Breast epithelium (tissue), 4 donors: ENCODE measurements at places on chromosomes 1 and 21. TPM values are rescaled to one million over a fixed set of nuclear protein-coding genes. Genes with fewer than 3 reads are reported as not detected.

The VHLL gene
- total RNA-seq = 0.98 TPM

The LCE3D gene
- total RNA-seq = not detected

GRCh38 chr1:205355075-205355453, 1.7 kb downstream of the KLHDC8A start:
- no peak for DNase-seq

GRCh38 chr1:51605961-51606723, 10.8 kb upstream of the OSBPL9 start:
- no peak for DNase-seq

DNA sequence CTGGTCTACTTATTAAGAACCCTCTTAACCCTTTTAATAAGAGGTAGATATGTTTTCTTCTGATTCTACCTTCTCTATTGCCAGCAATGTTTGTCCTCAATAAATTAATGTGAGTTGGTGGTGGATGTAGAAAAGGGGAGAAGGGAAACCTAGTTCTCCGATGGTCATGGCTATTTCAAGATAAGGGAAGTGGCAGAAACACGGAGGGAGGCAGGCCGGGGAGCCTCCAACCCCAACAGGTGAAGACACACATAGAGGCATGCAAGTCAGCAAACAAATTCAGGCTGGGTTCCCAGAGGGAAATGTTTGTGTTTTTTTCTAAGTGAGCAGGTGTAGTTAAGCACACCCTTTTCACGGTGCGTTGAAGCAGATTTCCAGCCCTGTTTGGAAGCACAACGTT, 31.0 kb upstream of the CLDN14 start:
- no peak for DNase-seq

DNA sequence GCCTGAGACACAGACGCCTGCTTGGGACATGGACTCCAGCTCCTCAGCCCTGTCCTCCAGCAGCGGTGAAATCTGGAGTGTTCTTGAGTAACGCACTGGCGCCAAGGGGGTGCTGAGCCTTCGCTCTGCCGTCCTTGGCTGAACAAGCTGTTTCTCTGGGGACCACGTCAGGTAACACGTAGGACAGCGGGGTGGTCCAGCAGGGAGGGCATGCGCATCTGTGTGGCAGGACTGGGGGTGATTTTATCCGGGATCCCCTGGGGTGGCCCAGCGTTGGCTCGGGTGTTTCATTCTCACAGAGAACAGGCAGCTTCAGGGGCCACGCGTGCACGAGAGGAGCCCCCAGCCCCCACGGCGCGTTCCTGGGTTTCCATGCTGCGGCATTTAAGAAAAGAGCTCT, 61.2 kb downstream of the AGPAT3 start:
- no peak for DNase-seq

DNA sequence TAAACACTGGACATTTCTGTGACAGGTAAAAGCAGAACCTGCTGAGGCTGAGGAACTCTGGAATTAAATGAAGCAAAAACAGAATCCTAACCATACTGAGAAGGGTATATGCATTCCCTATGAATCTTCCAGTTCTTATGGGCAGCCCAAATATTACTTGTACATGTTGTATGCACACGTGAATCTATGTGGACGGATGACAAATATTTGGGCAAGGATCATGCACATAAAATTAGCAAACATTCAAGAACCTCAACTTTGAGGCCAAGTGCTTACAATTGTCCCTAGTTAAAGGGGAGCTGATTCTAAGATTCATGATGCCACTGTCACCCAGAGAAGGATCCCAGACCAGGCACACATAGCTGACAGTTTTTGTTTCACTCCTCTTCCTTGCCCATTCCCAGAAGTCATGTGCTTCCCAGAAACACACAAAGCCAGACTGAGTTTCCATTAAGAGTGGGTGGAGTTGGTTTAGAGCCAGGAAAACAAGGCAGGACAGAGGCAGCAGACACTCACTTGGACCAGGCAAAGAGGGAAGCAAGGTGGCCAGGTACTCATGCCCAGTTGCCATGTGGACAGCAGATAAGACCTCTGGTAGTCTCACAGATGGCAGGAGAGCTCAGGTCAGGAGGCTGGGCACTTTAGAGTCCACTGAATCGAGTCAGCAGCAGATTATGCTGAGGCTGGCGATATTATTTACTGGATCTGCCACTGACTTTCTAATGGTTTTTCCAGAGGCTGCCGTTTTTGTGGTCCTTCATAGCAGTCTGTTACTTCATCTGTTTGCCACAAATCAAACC, 25.6 kb downstream of the AK2 start:
- peak; percentile 70 for DNase-seq

The ZNF648 gene
- total RNA-seq = not detected

The RYR2 gene
- 0.59 TPM for total RNA-seq

The FAM163A gene
- total RNA-seq = not detected

GRCh38 chr1:178898401-178898800, 27.5 kb upstream of the ANGPTL1 start:
- no peak for DNase-seq

- DNase-seq = no peak
Measured at GRCh38 chr1:63935143-63935542, 161.3 kb downstream of the ROR1 start.

The HSF2BP gene
- total RNA-seq = 0.32 TPM

- no peak for DNase-seq
Measured at GRCh38 chr1:45914836-45915235, 111.4 kb downstream of the MAST2 start.

- no peak for DNase-seq
Measured at GRCh38 chr1:161510477-161510876, 5.2 kb downstream of the FCGR2A start.

DNA sequence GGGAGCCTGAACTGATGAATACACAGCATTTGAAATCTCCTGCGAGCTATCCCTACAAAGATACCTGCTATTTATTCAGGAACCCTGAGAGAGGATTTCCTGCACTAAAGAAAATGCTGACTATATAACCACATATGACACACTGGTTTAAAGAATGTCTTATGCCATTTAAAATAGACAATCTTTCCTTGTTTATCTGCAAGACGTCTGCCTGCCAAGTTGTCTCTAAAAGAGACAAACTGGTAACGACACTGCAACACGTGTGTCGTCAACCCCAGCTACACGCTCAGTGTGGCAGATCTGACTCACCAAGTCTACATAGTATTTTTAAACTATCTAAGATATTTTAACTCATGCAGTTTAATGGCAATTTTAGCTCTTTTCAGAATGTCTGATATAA, 42.7 kb downstream of the APP start:
- DNase-seq = no peak

The MYOC gene
- total RNA-seq = 18.7 TPM

DNA sequence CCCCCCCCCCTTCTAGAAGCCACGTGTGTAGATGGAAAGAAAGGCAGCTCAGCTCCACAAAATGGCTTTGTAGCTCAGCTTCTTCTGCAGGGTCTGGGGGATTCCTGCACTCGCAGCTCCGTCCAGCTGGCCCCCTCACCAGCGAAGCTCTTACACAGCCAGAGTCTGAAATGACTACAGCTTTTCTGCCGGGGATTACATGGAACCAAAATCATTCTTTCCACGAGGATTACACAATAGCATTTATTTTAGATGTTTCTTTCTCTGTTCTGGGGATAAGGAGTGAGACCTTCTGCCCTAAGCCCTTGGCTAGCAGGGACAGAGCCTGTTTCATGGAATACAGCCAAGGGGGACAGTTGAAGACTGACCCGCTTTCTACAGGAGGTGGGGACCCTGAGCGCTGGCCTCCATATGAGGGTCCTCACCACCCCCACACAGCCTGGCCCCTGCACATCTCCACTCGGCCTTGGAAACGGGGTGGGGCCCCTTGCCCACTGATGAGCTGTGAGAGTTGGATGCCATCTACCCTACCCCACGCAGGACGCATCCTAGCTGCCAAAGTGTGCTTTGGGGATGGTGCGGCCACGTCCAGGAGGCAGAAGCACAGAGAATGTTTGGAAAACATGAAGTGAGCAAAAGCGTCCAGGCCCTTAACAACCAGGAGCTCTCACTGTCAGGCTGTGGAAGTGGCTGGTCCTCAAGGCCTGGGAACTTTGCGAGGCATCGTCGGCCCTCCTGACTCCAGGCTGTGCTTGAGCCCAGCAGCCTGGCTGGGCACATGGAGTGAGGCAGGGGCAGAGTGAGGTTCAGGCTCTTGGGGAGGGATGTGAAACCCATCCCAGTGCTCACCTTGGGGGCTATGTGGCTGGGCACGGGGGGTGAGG, 14.5 kb downstream of the ACTRT2 start:
- DNase-seq = no peak

DNA sequence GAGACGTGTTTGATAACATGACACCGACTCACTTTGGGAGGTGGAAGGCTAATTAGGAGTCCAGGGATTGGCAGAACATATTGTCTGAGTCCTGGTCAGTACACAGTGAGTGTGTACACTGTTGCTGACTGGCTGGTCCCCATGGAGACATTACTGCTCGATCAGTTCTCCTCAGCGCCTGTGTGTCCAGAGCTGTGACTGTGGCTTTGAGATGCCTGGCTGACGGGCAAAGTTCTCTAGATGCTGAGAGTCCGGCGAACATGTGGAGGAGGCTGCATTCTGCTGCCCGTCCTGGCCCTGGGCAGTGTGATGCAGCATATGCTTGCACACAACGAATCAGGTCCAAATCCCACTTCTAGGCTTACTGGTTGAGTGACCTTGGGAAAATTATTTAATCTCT, 280.1 kb upstream of the ST6GALNAC5 start:
- no peak for DNase-seq

The EXO1 gene
- 0.16 TPM for total RNA-seq

DNA sequence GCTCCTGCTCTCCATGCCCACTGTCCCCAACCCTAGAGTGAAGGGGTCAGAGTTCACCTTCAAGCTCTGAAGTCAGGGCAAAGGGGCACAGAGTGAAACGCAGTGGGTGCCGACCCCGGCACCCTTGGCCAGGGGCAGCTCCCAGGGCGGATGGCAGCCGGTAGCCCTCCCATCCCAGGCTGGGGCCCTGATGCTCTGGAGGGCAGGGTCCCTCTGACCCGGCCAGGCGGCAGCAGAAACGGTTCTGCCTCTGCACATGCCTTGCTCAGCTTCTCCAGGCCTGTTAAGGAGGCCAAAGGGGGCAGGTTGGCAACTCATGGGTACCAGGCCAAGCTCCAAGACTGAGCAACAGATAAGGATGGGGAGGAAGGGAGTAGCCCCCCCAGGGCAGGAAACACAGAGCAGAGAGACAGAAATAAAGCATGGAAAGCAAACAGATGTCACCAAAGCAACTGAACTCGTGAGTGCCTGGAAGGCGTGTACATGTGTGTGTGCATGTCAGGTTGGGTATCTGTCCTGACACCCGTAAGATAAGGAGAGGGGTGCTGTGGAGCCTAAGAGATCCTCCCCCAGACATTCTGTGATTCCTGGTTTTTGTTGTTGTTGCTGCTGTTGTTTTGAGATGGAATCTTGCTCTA, 112.3 kb upstream of the IFFO2 start:
- no peak for DNase-seq

The HLCS gene
- 20.3 TPM for total RNA-seq

GRCh38 chr1:21672478-21673276, 3.5 kb upstream of the RAP1GAP start:
- DNase-seq = no peak

DNA sequence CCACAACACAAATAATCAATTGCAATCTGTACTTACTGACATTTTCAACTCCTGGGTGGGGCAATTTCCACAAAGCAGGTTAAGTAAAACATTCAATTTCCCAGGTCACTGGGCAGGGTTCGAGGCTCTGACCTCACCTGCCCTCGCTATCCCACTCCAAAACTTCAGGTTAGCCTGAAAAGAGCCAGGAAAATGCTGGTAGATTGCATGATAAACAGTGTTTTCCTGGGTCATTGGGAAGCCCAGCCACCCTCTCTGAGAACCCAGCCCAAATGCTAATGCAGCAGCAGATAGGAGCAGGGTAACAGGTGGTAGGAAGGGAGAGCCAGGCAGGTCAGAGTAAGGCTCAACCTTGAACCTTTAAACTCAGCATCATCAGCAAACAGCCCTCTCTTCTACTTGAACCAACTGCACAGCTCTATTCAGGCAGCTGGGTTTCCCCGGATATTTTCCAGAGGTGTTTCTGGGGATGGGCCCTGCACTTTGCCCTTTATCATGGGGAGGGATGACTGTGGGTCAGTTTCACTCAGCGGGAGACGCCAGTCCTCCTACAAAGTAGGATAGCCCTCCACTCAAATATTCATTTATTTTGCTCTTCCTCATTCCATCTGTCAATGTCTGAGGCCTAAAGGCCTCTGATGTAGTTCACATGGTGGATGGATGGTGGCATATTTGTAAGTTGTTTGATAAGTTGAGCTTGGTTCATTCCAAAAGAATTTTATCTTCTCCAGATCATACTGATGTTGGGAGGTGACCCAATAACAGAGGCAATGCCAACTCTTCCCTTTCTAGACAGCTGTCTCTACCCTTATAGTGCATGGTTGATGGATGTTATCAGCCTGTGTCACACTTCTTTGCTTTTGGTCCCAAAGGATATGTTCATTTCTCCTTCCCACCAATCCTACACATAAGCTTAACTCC, 65.7 kb downstream of the DUSP10 start:
- DNase-seq = no peak

The CD84 gene
- total RNA-seq = 2.3 TPM

DNA sequence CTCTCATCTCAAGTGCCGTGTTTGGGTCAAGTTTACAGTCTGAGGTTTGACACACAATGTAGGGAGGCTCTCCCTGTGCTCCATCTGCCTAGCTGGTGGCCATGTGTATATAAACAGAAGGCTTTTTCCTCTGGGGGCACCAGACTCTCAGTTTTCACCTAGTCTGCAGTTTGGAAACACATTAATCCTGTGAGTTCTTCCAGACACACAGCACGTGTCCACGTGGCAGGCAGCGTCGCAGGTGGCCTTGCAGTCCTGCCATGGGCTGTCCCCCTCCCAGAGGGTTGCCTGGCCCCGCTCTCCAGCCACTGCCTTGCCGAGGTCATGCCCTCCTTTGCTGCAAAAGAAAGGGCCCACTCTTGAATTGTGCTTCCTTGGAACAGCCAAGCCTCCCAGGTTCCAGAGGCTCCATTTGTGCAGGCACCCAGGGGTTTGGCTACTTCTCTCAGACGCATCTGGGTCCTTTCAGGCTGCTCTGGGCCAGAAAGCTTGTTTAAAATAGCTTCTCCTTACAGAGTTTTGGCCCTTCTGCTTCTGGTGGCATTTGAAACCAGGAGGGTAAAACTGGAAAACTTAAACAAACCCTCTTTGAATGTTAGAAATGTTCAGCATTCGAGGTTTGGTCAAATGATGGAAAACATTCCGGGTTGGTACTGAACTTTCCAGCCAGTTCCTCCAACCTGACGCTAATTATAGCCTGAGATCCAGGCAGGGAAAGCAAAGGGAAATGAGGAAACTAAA, 4.4 kb upstream of the RUNX1 start:
- DNase-seq = no peak
